Caco-2 (cell line): ENCODE measurements at places on chromosomes 7 and 10. TPM values are rescaled to one million over a fixed set of nuclear protein-coding genes. Genes with fewer than 3 reads are reported as not detected.

RBM48 gene
- total RNA-seq = 14.2 and 14.4 TPM in 2 replicates

DRGX gene
- not detected in 2 replicates for total RNA-seq

PAPSS2 gene
- total RNA-seq = 4.3 and 6.2 TPM in 2 replicates

CALML5 gene
- not detected in 2 replicates for total RNA-seq

ATRNL1 gene
- total RNA-seq = not detected in 2 replicates

PRLHR gene
- total RNA-seq = not detected in 2 replicates

PRKAR2B gene
- total RNA-seq = 0.07 and 0.12 TPM in 2 replicates

NAT16 gene
- 0.19 TPM in 1 of 2 replicates, not detected in the other for total RNA-seq

PPP1R17 gene
- not detected in 2 replicates for total RNA-seq

PLEKHS1 gene
- not detected in 2 replicates for total RNA-seq

IFIT1B gene
- total RNA-seq = not detected in 2 replicates

TBX20 gene
- total RNA-seq = 2.1 and 2.5 TPM in 2 replicates

MYOF gene
- 148 and 176 TPM in 2 replicates for total RNA-seq

HMX3 gene
- total RNA-seq = not detected in 2 replicates

TMEM270 gene
- total RNA-seq = not detected in 2 replicates

SLK gene
- 35.6 and 39.5 TPM in 2 replicates for total RNA-seq

METTL27 gene
- total RNA-seq = 1.5 and 1.7 TPM in 2 replicates

SLC13A1 gene
- total RNA-seq = not detected in 2 replicates

DIP2C gene
- total RNA-seq = 11.2 and 11.4 TPM in 2 replicates

DPYSL4 gene
- 0.12 TPM in 1 of 2 replicates, not detected in the other for total RNA-seq

GNB2 gene
- total RNA-seq = 200 and 216 TPM in 2 replicates

GPER1 gene
- total RNA-seq = 0.25 TPM in 1 of 2 replicates, not detected in the other

ARHGAP22 gene
- total RNA-seq = 10.7 and 13.5 TPM in 2 replicates

FAS gene
- total RNA-seq = not detected in 2 replicates

FAM13C gene
- total RNA-seq = 0.18 and 0.42 TPM in 2 replicates

ZPBP gene
- total RNA-seq = not detected in 2 replicates

TMEM60 gene
- 18.9 and 19.6 TPM in 2 replicates for total RNA-seq

DNAH11 gene
- total RNA-seq = 1.3 and 2.0 TPM in 2 replicates

OPN1SW gene
- total RNA-seq = not detected in 2 replicates

BICC1 gene
- 118 and 122 TPM in 2 replicates for total RNA-seq

VSTM4 gene
- not detected in 2 replicates for total RNA-seq
